ENCODE measurements at places on chromosomes 5 and 9. TPM values are rescaled to one million over a fixed set of nuclear protein-coding genes. Genes with fewer than 3 reads are reported as not detected.

DNA sequence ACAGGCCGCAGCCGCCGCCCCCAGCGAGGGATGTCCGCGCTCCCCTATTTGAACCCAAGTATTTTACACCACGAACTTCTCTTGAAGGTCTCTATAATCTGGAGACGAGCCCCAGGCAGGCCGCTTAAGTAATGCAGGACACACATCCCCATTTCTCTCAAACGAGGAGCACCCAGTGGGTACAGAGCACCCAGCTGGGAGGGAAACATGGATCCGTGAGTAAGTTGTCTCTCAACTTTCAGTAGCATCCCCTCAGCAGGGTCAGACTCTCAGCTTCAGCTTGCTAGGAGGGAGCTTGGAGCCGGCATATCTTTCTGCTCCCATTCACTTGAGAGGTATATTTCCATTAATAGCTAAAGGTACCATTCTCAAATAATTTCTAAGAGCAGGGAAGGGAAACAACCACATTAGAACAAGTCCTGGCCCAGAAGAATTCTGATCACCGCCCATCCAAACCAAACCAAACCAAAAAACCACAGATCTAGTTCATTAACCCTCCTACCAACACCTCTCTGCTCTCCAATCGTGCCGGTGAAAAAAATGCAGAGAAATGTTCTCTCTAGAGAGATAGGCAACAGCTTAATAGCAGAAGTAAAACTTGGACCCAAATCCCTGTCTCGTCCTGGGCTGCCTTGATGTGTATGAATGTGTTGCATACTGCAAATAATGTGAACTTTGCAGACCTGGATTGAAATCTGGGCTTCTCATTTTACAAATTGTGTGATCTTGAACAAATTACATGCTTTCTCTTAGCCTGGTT is 910 bp downstream of the TDRD7 start:
- H3K27ac ChIP-seq = peak overlapping the region; percentile 89
- H3K4me1 ChIP-seq = peaks cover 14% of the 10 kb centered on the region
- peak overlapping the region; percentile 80 for H3K4me3 ChIP-seq
- no peaks in the 10 kb centered on the region for H3K36me3 ChIP-seq
- no peaks in the 10 kb centered on the region for H3K27me3 ChIP-seq
- no peak for DNase-seq

GRCh38 chr9:312596-313320 is 98.1 kb downstream of the DOCK8 start:
- no peak for DNase-seq
- peaks cover 24% of the 10 kb centered on the region for H3K36me3 ChIP-seq
- H3K4me1 ChIP-seq = no peaks in the 10 kb centered on the region
- no peak overlapping the region for H3K27ac ChIP-seq

GRCh38 chr5:140049205-140049604 is 6.1 kb upstream of the NRG2 start:
- H3K4me1 ChIP-seq = peaks cover 4% of the 10 kb centered on the region
- no peak overlapping the region for H3K27ac ChIP-seq
- H3K4me3 ChIP-seq = no peak overlapping the region
- no peak for DNase-seq

- no peak overlapping the region for H3K4me3 ChIP-seq
- H3K27me3 ChIP-seq = no peaks in the 10 kb centered on the region
- H3K27ac ChIP-seq = no peak overlapping the region
- no peaks in the 10 kb centered on the region for H3K36me3 ChIP-seq
Observed at GRCh38 chr9:7570107-7570720, 229.4 kb downstream of the DMAC1 start.

Gene EXD3
- 8.3 TPM for total RNA-seq

Gene TMEM174
- total RNA-seq = not detected
